NCI-H1417 (cell line): ENCODE measurements at places on chromosomes 6 and 20.
A peak's percentile ranks its signal among the peaks of the same experiment; 100 is the strongest.

- DNase-seq, result peak; percentile 31
Observed at GRCh38 chr6:40631744-40632143, 44.6 kb upstream of the LRFN2 start.

- DNase-seq, result no peak
Observed at GRCh38 chr6:134431421-134431859, 113.5 kb upstream of the SGK1 start.

- no peak for DNase-seq
Observed at GRCh38 chr20:63518351-63518861, 2.2 kb upstream of the PPDPF start.

DNA sequence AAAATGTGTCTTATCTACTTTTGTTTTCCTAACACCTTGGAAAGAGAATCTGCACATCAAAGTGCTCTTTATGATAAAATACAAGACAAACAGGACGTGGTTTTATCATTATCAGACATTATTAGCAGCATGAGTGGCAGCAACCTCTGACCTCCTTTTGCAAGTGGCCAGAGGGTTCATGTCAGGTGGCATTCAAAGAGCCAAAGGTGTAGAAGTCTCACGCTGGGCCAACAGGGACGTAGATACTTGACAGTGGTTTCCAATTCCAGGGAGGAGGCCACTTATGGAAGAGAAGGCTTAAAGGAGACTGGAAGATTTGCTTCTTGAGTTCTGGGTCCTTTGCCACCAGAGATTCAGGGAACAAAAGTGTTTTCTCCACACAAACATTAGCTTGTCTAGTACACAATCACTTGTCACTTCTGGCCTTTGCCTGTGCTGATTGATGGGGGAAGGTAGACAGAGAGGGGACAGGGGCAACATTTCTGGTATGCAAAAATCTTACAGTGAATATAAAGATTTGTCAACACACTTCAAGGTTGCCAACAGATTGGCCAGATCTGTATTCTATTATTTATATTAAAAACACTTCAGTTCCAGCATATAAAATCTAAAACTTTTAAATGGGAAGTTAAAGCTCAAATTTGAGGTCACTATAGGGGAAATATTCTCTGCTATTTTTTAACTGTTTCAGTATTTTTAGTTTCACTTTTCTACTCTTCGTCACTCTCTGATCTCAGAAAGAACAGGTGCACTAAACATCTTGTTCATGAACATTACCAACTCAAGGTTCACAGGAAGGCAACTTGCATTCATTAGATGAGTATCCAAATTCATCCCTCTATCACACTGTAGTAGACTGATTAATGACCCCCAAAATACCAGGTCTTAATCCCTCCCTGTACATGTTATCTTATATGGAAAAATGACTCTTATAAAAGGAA lies 52.1 kb upstream of the FBXO30 start:
- peak; percentile 31 for DNase-seq

- DNase-seq, result peak; percentile 89
Observed at GRCh38 chr6:122609881-122610689, at the start of gene PKIB. Gene PKIB, plus strand, starts transcription at chr6:122610405. Its CDS starts 107,390 bp downstream, at chr6:122717795.

- no peak for DNase-seq
Observed at GRCh38 chr6:71454056-71454455, 165.4 kb downstream of the OGFRL1 start.

GRCh38 chr6:39156801-39157200 lies 41.8 kb upstream of the SAYSD1 start:
- DNase-seq, result no peak

DNA sequence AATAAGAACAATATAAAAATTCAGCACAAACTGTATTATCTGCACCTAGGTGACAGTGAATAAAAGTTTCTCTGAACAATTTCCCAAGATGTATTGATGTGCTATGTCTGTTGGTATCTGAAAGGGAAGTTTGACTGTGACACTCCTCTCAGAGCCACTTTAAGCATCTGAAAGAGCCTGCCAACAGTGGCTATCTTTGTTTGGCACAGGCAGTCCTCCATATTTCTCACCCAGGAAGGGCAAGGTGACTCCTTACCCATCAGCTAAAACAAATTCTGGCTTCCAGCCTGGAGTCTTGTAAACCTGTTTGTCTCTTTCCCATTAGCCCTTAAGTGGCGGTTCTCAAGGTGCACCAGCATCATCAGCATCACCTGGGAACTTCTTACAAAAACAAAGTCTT lies 122.4 kb upstream of the VGLL2 start:
- no peak for DNase-seq

- no peak for DNase-seq
Observed at GRCh38 chr6:27144740-27145079, 102.8 kb upstream of the PRSS16 start.

GRCh38 chr20:63182425-63182824 lies 33.5 kb downstream of the YTHDF1 start:
- no peak for DNase-seq

DNA sequence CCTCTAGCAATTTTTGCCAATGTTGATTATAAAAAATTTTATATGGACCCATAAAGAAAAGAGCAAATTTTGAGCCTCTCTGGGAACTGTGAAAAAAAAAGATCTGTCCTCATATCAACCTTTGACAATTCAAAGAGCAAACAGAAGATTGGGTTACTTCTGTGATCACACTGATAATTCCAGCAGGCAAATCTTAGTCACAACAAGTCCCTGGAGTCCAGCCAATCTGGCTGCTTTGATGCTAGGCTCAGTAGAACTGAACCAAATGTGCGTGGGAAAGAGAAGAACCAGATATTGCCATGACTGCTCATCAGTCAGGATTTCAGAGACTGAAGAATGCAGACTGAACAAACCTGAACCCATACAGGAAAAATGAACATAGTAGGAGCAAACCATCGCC lies 438.4 kb upstream of the FLRT3 start:
- no peak for DNase-seq

DNA sequence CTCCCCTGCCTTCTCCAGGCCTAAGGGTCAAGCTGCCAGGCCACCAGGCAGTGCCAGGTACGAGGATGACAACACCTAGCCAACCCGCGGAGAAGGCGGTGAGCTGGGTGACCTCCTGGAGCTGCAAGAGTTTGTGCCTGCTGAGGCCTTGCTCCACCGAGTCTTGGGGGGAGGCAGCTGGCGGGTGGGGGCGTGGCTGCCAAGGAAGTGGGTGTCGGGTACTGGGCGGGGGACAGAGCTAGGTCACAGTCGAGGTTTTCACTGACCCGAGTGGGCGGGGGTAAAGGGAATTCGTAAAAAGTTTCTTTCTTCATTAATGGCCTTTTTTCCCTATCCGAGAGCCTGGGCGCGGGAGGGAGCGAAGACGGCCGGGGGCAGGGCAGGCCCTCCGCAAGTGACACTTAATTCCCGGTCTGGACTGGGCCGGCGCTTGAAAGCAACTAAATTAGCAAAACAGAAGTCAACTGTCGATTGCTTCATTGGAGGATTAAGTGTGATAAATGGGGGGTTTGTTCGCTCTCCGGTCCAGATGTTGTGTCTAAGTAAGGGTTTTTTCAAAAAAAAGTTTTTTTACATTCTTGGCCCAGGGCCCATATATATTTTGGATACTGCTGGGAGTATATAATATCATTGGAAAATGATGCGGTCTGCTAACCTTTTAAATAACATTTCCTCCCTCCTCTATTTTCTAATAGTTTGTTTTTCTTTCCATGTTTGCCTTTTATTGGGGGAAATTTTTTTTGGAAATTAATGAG lies 43.1 kb upstream of the FOXP4 start:
- DNase-seq, result no peak

- no peak for DNase-seq
Observed at GRCh38 chr20:41580350-41580749, 37.8 kb downstream of the CHD6 start.

DNA sequence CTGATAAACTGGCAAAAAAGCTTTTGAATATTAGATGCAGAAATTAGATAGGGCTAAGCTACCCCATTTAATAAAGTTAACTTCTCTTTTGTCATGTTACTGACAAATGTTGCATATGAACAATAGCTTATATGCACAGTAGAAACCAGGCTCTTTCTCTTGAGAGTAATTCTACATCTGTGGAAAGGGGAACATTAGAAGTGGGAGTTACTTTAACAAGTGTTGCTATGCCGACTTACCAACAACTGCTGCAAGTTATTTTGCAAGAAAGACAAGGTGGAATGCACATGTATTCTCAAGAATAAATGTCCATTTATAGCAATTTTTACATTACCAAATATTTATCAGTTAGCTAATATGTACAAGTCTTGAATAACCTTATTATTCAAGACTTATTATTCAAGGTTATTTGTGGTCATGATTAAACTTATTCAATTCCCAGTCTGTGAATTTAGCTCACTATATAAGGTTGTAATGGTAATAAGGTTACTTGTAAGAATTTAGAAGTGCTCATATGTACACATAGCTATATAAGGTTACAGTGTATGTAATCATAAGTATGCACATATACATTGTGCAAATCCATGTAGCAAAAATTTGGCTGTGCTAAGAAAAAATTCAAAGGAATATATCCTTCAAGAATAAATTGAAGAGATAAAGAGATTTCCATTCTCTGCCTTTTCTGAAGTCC lies 38.3 kb downstream of the ADGRG6 start:
- DNase-seq, result no peak

GRCh38 chr6:149508485-149508884 lies 23.7 kb upstream of the ZC3H12D start:
- DNase-seq, result no peak

- peak; percentile 32 for DNase-seq
Observed at GRCh38 chr6:27592481-27593199, 119.7 kb upstream of the ZNF184 start.

GRCh38 chr6:62623846-62624532 lies 338.0 kb upstream of the KHDRBS2 start:
- no peak for DNase-seq
